CD8-positive, alpha-beta memory T cell (primary cell): ENCODE measurements at places on chromosomes 4 and X.

GRCh38 chr4:17605236-17605635 is 9.2 kb upstream of the MED28 start:
- H3K4me3 ChIP-seq: no peak overlapping the region
- peaks cover 29% of the 10 kb centered on the region for H3K36me3 ChIP-seq
- H3K27me3 ChIP-seq: no peaks in the 10 kb centered on the region
- no peak for DNase-seq
- no peak overlapping the region for H3K27ac ChIP-seq

DNA sequence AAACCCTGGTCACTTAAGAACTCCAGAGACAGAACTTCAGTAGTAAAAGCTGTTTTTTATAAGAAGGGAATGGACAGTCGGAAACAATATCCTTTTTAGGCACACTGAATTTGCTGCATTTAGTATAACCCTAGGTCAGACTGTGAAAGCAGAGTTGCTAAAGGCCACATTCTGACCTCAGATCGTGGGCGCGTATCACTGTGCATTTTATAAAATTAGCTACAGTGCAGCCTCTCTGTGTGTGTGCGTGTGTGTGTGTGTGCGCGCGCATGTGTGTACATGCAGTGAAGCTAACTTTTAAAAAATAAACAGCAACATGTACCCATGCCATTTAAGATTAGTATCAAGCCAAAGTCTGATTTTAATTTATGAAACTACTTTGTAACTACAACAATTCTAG is 8.0 kb downstream of the ZNF827 start:
- H3K27me3 ChIP-seq: no peaks in the 10 kb centered on the region
- no peak for DNase-seq
- no peak overlapping the region for H3K4me3 ChIP-seq
- H3K4me1 ChIP-seq: no peaks in the 10 kb centered on the region
- no peaks in the 10 kb centered on the region for H3K36me3 ChIP-seq

- H3K4me3 ChIP-seq: peak overlapping the region; percentile 65
- no peaks in the 10 kb centered on the region for H3K27me3 ChIP-seq
- peak; percentile 57 for DNase-seq
- peaks cover 36% of the 10 kb centered on the region for H3K4me1 ChIP-seq
- peak overlapping the region; percentile 80 for H3K27ac ChIP-seq
Observed at GRCh38 chr4:182916483-182917181, 554 bp downstream of the DCTD start.

GRCh38 chrX:152989292-152989658 is 4.6 kb downstream of the PNMA5 start:
- no peak for DNase-seq
- H3K4me3 ChIP-seq: no peak overlapping the region
- no peaks in the 10 kb centered on the region for H3K36me3 ChIP-seq
- no peak overlapping the region for H3K27ac ChIP-seq
- H3K27me3 ChIP-seq: no peaks in the 10 kb centered on the region

- H3K36me3 ChIP-seq: no peaks in the 10 kb centered on the region
- H3K4me3 ChIP-seq: no peak overlapping the region
- no peak overlapping the region for H3K27ac ChIP-seq
- H3K27me3 ChIP-seq: no peaks in the 10 kb centered on the region
- H3K4me1 ChIP-seq: no peaks in the 10 kb centered on the region
Observed at GRCh38 chr4:124974152-124974551, 261.6 kb upstream of the ANKRD50 start.

DNA sequence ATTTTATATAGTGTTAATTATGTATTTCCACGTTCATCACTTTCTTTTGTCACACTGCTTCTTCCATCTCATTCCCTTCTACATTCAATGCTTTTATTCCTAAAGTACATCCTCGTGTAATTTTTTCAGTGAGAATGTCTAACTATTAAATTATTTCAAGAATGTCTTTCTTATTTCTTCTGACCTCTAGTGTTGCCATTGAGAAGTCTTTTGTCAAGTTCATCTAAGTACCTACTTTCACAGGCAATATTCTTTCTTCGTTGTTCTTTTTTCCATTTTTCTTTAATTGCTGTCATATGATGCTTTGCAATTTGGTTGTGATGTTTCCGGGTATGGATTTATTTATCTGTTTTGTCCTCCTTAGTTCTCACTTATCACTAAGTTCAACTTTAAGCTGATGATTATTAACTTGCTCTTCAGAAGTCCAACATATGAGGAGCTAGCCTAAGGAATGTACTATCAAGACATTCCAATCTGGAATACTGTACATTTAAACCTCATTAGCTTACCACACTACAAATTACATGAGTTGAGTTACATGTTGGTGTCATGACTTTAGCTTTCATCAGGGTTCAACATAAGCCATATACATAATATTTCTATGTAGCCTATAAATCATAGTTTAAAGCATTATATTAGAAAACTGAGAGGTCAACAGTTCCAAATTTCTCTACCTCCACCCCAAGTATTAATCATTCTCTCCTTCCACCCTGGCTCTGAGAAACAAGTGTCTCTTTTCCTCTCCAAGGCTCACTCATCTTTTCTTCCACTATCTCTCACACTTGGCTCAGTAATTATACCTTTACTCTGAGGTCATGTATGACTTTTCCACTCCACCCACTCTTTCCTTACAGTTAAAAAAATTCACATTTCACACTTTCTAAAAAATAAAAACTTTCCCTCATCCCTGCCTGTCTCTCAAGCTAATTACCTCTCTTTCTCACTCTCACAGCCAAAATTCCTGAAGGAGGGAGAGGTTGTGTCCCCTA is 81.5 kb downstream of the COX18 start:
- no peaks in the 10 kb centered on the region for H3K36me3 ChIP-seq
- no peaks in the 10 kb centered on the region for H3K27me3 ChIP-seq
- no peaks in the 10 kb centered on the region for H3K4me1 ChIP-seq
- H3K4me3 ChIP-seq: no peak overlapping the region

GRCh38 chrX:12583543-12583942 is 207.7 kb upstream of the PRPS2 start:
- DNase-seq: no peak
- H3K36me3 ChIP-seq: no peaks in the 10 kb centered on the region
- no peaks in the 10 kb centered on the region for H3K27me3 ChIP-seq
- no peak overlapping the region for H3K4me3 ChIP-seq
- no peaks in the 10 kb centered on the region for H3K4me1 ChIP-seq
- H3K27ac ChIP-seq: no peak overlapping the region

GRCh38 chrX:23557070-23557469 is 110.2 kb upstream of the PRDX4 start:
- H3K4me1 ChIP-seq: no peaks in the 10 kb centered on the region
- H3K36me3 ChIP-seq: no peaks in the 10 kb centered on the region
- H3K27me3 ChIP-seq: no peaks in the 10 kb centered on the region
